ENCODE measurements at places on chromosomes 4 and X.

DNA sequence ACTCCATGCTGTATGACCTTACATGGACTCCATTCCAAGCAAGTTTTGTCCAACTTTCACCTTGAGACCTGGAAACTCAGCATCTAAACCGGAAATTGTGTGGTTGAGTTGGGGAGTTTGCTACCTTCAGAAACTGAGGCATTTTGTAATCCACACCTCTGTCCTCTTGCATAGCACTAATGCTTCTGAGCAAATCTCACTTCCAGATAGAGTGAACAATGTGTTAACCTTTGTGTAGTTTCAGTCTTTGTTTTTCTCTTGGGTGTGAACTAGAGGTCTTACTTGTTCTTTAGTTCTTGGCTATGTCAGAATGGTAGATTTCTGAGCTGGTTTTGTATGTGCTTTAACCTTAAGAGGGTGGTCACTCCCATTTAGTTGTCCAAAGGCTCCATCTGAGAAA lies 48.1 kb upstream of the TCEAL2 start:
- DNase-seq, result no peak

DNA sequence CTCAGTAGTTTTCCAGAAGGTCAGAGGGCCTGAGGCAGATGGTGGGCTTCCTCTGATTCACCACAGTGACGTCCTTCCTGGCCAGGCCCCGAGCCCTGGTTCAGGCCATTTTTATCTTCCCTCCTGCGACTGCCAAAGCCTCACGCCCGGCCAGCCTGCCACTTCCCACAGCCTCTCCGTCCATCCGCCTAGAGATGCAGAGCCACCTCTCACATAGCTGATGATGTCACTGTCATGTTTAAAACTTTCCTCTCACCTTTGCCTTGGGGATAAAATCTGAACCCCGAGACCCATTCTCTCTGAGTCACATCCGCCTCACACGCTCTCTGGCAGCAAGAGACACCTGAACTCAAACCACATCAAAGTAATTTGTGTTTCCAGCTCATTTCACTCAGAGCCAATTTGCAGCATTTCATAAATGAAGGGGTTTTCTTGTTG lies 175.3 kb downstream of the QDPR start:
- DNase-seq, result no peak

DNA sequence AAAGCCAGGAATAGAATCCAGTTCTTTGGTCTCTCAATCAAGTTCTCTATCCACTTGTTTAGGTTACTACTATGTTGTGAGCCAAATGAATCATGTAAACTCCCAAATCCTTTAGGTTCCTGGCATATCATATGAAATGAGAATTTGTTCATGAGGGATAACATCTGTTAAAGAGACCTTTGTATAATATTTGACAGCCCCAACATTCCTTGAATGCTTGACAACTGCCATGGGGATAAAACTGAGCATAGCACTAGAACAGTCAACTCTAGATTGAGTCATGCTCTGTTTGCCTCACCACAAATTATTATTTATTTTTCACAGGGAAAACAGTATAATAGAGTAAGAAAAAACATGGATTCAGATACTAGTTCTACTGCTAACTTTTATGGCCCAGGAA lies 93.3 kb downstream of the NAA11 start:
- DNase-seq, result no peak

DNA sequence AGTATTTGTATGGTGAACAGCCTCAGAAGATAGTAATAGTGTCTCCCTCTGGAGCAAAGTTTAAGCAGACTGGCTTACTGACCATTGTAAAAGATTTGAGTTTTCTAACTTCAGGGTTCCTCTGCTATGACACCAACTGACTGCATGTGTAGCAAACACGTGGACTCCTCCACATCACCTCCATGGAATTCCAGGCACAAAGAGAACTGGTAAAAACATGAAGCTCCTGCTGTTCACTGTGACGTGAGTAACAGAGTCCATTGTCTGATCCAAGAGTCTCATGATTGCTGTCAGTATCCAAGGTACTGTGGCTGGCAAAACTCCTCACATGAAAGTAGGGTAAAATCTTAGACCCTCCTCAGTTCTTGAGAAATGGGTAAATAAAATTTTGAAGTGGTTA lies 107.6 kb upstream of the FAM9B start:
- DNase-seq, result no peak

DNA sequence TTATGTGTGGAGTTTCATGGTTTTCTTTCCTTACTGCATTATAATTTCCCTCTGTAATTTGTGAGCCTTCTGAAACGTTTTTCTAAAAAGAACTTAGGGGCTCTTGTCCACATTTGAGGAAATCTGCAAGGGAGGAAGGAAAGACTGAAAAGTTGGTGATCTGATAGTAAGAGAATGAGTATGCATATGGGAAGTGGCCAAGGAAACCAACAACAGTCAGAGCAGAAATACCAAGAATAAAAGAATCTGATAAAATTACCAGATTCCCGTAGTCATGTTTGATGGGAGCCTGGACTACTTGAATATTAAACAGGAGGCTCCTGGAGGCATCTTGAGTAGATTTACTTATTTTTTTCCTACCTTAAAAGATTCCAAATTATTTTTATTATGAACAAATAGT lies 50.1 kb downstream of the MEPE start:
- no peak for DNase-seq

Measured in GM04504 (cell line).